ENCODE measurements at places on chromosomes 6 and 20.

- DNase-seq: no peak
Observed at GRCh38 chr20:8049310-8049709, 29.7 kb upstream of the TMX4 start.

GRCh38 chr20:4797275-4797674 is 75.6 kb downstream of the PRND start:
- no peak for DNase-seq

GRCh38 chr6:20877008-20877937 is 343.0 kb downstream of the CDKAL1 start:
- no peak for DNase-seq

- no peak for DNase-seq
Observed at GRCh38 chr20:40678286-40678875, 10.7 kb downstream of the MAFB start.

DNA sequence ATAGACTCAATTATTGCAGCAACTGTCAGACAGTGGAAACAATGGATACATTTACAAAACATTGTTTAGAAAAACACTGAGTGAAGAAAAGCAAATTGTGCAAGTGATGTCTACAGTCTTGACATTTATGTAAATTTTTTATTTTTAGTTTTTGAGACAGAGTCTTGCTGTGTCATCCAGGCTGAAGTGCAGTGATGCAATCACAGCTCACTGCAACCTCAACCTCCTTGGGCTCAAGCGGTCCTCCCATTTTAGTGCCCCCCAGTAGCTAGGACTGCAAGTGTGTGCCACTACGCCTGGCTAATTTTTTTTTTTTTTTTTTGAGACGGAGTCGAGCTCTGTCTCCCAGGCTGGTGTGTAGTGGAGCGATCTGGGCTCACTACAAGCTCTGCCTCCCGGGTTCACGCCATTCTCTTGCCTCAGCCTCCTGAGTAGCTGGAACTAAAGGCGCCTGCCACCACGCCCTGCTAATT is 9.7 kb downstream of the CNBD2 start:
- no peak for DNase-seq

GRCh38 chr6:142824426-142824825 is 120.5 kb downstream of the HIVEP2 start:
- no peak for DNase-seq

DNA sequence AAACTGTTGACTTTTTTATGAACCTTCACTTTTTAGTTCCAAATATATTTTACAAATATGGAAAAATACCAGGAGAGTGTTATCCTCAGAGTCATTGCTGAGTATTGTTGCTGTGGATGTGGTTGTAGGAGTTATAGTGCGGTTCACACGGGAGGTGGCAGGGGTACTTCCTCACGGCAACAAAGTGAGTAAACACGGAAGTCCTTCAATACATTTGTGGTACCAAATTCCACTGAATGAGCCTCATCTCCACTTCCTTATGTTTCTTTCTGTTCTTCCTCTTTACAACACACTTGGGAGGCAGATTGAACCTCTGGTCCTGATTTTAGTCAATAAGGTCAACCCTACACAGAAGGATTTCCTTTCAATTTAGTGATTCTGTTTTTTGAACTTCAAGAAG is 371.8 kb downstream of the BTBD3 start:
- no peak for DNase-seq

DNA sequence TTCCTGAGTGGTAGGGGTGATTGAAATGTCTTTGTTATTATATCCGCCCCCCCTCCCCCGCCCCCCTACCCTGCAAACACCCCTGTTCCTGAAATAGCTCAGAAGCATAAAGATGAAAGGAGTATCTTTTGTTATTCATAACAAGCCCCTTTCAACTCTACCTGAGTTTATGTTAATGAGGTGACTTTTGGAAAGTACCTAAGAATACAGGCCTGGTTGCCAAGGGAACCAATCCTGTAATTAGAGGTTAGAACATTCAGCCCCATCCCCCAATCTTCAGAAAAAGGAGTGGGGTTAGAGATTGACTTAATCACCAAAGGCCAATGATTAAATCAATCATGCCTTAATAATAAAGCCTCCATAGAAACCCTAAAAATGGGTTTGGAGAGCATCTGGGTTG is 979.2 kb upstream of the GJE1 start:
- no peak for DNase-seq

- no peak for DNase-seq
Observed at GRCh38 chr6:76135481-76135880, 63.0 kb upstream of the IMPG1 start.

DNA sequence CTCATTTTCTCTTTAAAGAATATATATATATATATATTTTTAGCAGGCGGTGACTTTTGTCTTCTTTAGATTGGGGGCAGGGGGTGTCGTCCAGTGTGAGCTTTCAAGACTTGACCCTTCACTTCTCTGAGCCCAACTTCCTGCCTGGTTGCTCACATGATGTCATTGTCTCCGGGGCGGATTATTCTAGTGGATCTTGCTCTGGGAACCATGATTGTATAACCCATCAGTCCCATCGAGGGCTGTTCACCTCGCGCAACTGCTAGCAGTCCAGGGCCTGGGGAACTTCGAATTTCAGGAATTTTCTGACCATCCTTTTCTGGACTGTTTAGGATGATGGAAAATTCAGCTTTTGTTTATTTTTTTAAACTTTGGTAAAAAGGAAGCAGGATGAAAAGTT is 1.0 kb downstream of the IGF2R start:
- no peak for DNase-seq

DNA sequence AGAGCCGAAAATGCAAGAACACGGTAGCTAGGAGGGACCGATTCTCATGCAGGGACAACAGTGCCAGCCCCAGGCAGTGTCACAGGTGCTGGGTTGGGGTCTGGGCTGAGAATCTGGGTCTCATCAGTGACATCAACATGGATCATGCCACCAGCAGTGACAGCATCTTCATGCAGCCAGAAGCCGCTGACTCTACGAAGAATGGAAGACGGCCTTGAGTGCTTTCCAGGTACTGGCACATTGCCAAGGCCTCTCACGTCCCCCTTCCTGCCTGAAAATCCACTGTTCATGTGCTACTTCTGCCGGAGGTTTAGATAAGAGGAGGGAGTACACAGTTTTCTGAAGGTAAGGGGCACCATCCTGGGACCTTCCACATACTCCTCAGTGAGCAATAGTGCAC is 141.1 kb upstream of the FOXQ1 start:
- no peak for DNase-seq

Measured in hypothalamus (tissue), 51 donors.